ENCODE measurements at places on chromosomes 11 and 22.

- DNase-seq, result no peak
These were observed 642.4 kb upstream of the API5 start for GRCh38 chr11:42669248-42669976.

GRCh38 chr22:27431081-27431480, 370.5 kb downstream of the MN1 start:
- DNase-seq, result no peak

- no peak for DNase-seq
These were observed 1.4 kb upstream of the APOA5 start for GRCh38 chr11:116792869-116793771.

DNA sequence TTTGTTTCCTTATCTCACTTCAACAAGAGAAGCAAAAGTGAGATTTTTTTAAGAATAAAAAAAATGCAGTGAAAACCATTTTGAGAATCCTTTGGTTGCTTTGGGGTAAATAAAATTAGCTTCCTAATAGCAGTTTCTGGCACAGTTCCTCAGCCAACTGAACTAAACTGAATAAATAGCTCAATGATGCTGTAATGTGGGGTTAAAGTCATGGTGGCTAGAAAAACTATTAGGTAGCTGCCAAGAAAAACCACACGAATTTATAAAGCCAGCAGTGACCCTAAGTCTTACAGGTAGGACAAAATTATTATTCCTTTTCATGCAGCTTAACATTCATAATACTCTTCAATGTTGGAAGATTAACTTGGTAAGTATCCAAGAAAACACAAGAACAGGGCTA, 142.4 kb downstream of the APIP start:
- no peak for DNase-seq

DNA sequence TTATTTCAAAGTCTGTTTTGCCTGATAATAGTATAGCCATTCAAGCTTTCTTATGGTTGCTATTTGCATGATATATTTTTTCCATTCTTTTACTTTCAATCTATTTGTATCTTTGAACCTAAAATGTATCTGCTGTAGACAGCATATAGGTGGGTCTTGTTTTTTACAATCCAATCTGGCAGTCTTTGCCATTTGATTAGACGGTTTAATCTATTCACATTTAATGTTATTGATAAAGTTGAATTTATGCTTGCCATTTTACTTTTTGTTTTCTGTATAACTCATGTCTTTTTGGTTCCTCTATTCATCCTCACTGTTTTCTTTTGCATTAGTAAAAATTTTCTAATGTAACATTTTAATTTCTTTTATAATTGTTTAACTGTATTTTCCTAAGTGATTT, 37.4 kb downstream of the MMP20 start:
- no peak for DNase-seq
